ENCODE measurements at places on chromosomes 1 and 21. TPM values are rescaled to one million over a fixed set of nuclear protein-coding genes. Genes with fewer than 3 reads are reported as not detected.

MTMR11 gene
- total RNA-seq: 12.0 TPM

F5 gene
- 0.08 TPM for total RNA-seq

GPR37L1 gene
- 0.44 TPM for total RNA-seq

B3GALNT2 gene
- 40.7 TPM for total RNA-seq

ALG6 gene
- 22.6 TPM for total RNA-seq

GPA33 gene
- 0.18 TPM for total RNA-seq

SH2D1B gene
- total RNA-seq: not detected

FABP3 gene
- total RNA-seq: 0.49 TPM

FCRL4 gene
- not detected for total RNA-seq

SLAMF8 gene
- total RNA-seq: not detected

GRCh38 chr1:174123843-174124242 lies 35.5 kb upstream of the RABGAP1L start:
- H3K27ac ChIP-seq: no peak overlapping the region
- no peaks in the 10 kb centered on the region for H3K4me1 ChIP-seq
- no peak overlapping the region for H3K4me3 ChIP-seq
- no peak for DNase-seq
- no peaks in the 10 kb centered on the region for H3K27me3 ChIP-seq

GRCh38 chr1:229012823-229013222 lies 258.1 kb upstream of the RAB4A start:
- H3K27me3 ChIP-seq: no peaks in the 10 kb centered on the region
- no peak for DNase-seq
- no peak overlapping the region for H3K27ac ChIP-seq
- no peaks in the 10 kb centered on the region for H3K4me1 ChIP-seq
- no peak overlapping the region for H3K4me3 ChIP-seq
- no peaks in the 10 kb centered on the region for H3K36me3 ChIP-seq

- H3K36me3 ChIP-seq: no peaks in the 10 kb centered on the region
- H3K4me1 ChIP-seq: no peaks in the 10 kb centered on the region
- peaks cover 10% of the 10 kb centered on the region for H3K27me3 ChIP-seq
- H3K27ac ChIP-seq: no peak overlapping the region
- DNase-seq: no peak
Measured at GRCh38 chr1:20090119-20090518, 20.1 kb downstream of the PLA2G5 start.

GRCh38 chr1:36981771-36982622 lies 52.3 kb downstream of the GRIK3 start:
- H3K4me1 ChIP-seq: no peaks in the 10 kb centered on the region
- H3K27me3 ChIP-seq: peaks cover 2% of the 10 kb centered on the region
- H3K4me3 ChIP-seq: no peak overlapping the region
- no peak overlapping the region for H3K27ac ChIP-seq
- DNase-seq: no peak

- DNase-seq: no peak
- H3K36me3 ChIP-seq: no peaks in the 10 kb centered on the region
Measured at GRCh38 chr1:224607188-224608148, 8.6 kb upstream of the CNIH3 start.

DNA sequence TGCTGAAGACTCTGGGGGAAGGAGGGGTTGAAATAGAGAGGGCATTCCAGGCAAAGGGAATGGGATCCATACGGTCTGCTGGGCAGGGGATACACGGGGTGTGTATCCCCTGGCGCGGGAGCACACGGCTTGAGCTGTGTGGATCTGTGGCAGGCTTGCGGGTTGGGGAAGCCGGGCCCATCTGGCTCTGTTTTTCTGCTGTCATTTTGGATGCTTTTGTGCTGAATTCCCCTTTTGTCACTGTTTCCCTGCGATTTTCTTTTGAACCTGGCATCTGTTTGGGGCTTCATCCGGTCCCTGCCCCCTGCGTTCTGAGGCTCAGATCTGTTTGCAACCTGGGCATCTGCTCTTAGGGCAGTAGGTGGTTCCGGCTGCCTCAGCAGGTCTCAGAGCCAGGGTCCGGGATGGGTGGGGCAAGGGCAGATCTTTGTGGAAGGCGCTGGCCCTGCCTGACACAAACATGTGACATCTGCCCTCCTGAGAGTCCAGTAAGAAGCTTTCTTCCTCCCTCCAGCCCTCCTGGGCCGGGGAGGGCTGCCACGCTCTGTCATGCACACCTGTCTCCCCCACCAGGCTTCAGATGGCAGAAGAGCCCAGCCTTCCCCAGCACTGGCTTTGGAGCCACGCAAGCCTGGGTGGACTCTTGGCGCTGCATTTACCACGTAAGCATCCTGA lies 84.0 kb downstream of the IGSF21 start:
- DNase-seq: no peak
- H3K27ac ChIP-seq: no peak overlapping the region
- no peaks in the 10 kb centered on the region for H3K4me1 ChIP-seq
- H3K36me3 ChIP-seq: no peaks in the 10 kb centered on the region
- H3K27me3 ChIP-seq: peaks cover 23% of the 10 kb centered on the region
- no peak overlapping the region for H3K4me3 ChIP-seq

GRCh38 chr1:109619576-109620400 lies at the start of the genes AMPD2 and GNAT2:
AMPD2 (plus strand) TSS chr1:109619837; CDS start chr1:109621176, 1,339 bp downstream.
GNAT2 (minus strand) TSS chr1:109619616; CDS start chr1:109612870, 6,746 bp downstream.
- peaks cover 15% of the 10 kb centered on the region for H3K4me1 ChIP-seq
- no peaks in the 10 kb centered on the region for H3K36me3 ChIP-seq
- no peak for DNase-seq
- peak within 1 kb of the TSS; percentile 84 for H3K4me3 ChIP-seq
- peak within 1 kb of the TSS; percentile 94 for H3K27ac ChIP-seq

- DNase-seq: no peak
- H3K27me3 ChIP-seq: peaks cover 11% of the 10 kb centered on the region
- H3K4me3 ChIP-seq: no peak overlapping the region
Measured at GRCh38 chr1:90746857-90747256, 29.8 kb upstream of the BARHL2 start.

DNA sequence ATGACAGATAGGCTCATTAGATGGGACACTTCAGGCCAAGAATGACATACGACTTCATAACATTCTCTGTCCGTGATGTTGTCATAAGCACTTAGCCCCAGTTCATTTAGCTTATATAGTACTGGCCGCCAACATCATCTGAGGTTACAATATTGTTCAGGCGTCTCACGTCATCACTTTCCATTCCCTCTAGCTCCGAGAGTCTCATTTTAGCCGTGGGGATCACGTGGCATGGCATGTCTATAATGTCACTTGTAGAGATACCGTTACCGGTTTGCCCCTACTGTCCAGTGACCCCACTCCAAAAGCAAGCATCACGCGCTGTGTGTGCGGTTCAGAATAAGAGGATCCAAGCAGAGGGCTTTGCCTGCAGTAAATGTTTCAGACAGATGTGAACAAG lies 34.6 kb upstream of the HEATR1 start:
- H3K4me1 ChIP-seq: no peaks in the 10 kb centered on the region
- no peaks in the 10 kb centered on the region for H3K27me3 ChIP-seq
- DNase-seq: no peak
- H3K4me3 ChIP-seq: no peak overlapping the region
- no peak overlapping the region for H3K27ac ChIP-seq

DNA sequence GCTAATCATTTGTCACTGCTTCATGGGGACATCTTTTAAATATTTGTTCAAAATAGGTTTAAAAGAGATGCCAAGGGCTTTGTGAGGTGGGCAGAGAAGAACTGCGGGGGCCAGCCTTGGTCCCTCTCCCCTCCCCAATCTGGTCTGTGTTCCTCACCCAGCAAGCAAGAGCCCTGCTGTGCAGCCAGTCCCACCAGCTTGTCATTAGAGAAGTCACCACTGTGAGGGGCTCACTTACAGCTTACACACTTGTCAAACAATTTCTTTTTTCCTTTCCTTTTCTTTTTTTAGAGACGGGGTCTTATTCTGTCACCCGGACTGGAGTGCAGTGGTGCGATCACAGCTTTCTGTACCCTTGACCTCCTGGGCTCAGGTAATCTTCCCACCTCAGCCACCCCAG lies 10.4 kb upstream of the CDK18 start:
- H3K27ac ChIP-seq: no peak overlapping the region
- no peaks in the 10 kb centered on the region for H3K4me1 ChIP-seq
- no peaks in the 10 kb centered on the region for H3K27me3 ChIP-seq
- H3K4me3 ChIP-seq: no peak overlapping the region
- no peak for DNase-seq

GRCh38 chr21:42959728-42960127 lies 14.6 kb upstream of the PKNOX1 start:
- no peak for DNase-seq
- no peaks in the 10 kb centered on the region for H3K36me3 ChIP-seq
- no peak overlapping the region for H3K4me3 ChIP-seq
- peaks cover 7% of the 10 kb centered on the region for H3K4me1 ChIP-seq
- no peaks in the 10 kb centered on the region for H3K27me3 ChIP-seq

GRCh38 chr21:41167348-41168342 lies at the start of gene BACE2:
BACE2 (plus strand) TSS chr21:41168160; CDS start chr21:41168264, 104 bp downstream.
- no peak for DNase-seq
- peaks cover 6% of the 10 kb centered on the region for H3K4me1 ChIP-seq
- H3K27me3 ChIP-seq: no peaks in the 10 kb centered on the region
- peak within 1 kb of the TSS; percentile 54 for H3K27ac ChIP-seq

DNA sequence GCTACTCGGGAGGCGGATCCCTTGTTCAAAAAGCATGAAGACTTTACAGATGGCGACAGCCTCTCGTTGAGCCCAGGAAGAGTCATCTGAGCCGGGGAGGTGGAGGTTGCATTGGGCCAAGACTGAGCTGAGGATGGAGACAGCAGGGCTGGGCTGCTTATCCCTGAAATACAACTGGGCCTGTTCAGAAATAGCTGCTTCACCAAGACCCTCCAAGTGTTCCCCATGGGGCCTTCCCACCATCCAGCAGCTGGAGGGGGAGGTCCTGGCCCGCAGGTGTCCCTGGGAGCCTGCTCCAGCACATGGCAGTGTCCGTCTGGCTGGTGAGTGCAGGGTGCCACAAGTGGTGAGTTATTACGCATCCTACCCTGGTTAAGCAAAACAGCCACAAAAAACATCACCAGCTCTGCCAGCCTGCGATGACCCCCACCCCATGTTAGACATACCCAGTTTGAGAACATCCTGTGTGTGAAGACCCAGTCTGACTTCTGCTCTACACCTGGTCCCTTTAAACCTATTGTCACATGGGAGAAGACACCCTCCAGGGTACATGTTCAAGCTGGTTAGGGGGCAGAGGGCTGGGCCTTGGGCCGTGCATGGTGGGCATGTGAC lies 93.1 kb upstream of the TMPRSS2 start:
- peak overlapping the region; percentile 81 for H3K27ac ChIP-seq
- no peaks in the 10 kb centered on the region for H3K36me3 ChIP-seq
- no peak overlapping the region for H3K4me3 ChIP-seq
- H3K4me1 ChIP-seq: peaks cover 32% of the 10 kb centered on the region

- DNase-seq: no peak
- no peaks in the 10 kb centered on the region for H3K36me3 ChIP-seq
- no peak overlapping the region for H3K27ac ChIP-seq
- H3K27me3 ChIP-seq: no peaks in the 10 kb centered on the region
Measured at GRCh38 chr21:42629933-42630589, 23.4 kb upstream of the PDE9A start.

DNA sequence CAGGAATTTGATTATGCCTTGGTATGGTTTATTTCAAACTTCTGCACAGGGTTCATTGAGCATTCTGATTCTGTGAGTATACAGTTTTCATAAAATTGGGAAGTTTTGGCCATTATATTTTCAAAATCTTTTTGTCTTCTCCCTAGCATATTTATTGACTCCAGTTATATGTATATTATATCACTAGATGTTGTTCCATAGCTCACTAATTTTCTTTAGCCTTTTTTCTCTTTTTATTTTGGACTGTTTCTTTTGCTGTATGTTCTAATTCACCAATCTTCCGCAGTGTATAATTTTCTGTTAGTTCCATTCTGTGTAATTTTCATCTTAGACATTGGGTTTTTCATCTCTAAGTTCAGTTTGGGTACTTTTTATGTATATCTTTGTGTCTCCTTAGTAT lies 31.9 kb downstream of the ZMYM4 start:
- no peaks in the 10 kb centered on the region for H3K36me3 ChIP-seq
- no peak for DNase-seq
- no peak overlapping the region for H3K27ac ChIP-seq
- H3K27me3 ChIP-seq: no peaks in the 10 kb centered on the region
- H3K4me3 ChIP-seq: no peak overlapping the region

DNA sequence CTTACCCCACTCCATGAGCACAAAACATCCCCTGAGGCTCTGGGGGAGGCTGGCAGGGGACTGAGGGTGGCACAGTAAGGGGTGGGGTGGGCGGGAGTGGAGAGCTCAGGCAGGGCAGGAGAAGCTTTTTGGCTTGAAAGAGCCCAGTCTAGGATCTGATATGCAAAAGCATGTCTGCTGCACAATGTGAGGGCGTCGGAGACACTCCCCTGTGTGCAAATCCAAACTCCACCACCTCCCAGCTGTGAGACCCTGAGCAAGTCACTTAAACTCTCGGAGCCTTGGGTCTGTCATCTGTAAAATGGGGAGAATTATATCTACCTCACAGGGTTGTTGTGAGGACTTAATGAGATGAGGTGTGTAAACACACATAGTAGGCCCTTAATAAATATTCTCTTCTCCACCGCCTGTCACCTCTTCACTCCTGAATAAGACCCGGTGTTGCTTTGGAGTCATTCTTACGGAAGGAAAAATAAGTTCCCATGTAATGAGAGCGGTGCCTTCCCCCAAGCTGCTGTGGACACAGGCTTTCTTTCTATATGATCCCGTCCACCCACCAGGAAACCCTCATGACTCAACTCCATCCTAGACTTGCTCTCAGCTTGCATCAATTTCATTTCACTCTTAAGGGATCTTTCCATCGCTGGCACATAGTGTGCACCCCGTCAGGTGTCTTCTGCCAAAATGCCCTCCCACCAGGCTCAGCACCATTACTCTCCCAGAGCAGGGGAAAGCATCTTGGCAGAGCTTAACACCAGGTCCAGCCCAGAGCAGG lies 12.5 kb downstream of the KCNN3 start:
- no peaks in the 10 kb centered on the region for H3K27me3 ChIP-seq
- H3K4me1 ChIP-seq: no peaks in the 10 kb centered on the region
- no peak for DNase-seq
- H3K27ac ChIP-seq: no peak overlapping the region
- no peak overlapping the region for H3K4me3 ChIP-seq

DNA sequence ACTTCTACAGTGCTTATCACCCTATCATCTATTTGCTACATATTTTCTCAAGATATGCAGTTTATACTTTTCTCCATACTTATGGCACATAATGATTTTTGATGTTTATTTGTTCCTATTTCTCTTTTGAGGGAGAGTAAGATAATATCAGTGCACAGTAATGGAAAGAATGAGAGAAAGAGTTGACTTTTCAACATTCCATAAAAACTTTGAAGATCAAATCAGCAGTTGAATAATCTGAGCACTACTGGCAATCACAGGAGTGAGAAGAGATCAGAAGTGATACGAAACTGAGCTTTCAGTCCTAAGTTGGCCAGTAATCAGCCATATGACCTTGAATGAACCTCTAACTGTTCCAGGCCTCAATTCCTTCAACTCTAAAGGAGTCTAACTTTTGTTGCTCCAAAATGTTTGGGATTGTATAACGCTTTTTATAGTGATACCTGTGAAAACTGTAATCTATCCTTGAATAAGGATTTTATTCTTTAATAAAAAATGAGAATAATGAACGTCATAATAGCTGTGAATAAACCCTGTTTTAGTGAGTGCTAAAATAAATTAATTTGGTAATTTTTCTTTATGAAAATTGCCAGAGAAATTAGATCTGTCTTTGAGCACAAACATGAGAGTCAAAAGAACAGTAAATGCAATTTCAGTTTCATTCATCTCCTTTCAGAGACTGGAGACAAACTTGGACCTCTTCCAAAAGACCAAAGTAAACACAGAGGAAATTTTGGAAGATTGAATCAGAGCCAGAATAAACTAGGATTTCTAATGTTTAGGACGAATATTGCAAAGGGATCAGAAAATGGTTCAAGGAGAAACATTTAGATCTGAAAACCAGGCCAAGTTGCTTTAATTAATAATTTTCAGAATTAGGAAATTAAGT lies 309.9 kb downstream of the ADGRL2 start:
- H3K27ac ChIP-seq: no peak overlapping the region
- no peak for DNase-seq
- H3K4me1 ChIP-seq: no peaks in the 10 kb centered on the region
- H3K4me3 ChIP-seq: no peak overlapping the region

Measured in Panc1 (cell line).